ENCODE measurements at places on chromosomes 5 and 9.

GRCh38 chr5:67644221-67644920, 447.8 kb upstream of the CD180 start:
- no peak for DNase-seq

GRCh38 chr9:35771943-35772342, 17.9 kb upstream of the MSMP start:
- DNase-seq = no peak

DNA sequence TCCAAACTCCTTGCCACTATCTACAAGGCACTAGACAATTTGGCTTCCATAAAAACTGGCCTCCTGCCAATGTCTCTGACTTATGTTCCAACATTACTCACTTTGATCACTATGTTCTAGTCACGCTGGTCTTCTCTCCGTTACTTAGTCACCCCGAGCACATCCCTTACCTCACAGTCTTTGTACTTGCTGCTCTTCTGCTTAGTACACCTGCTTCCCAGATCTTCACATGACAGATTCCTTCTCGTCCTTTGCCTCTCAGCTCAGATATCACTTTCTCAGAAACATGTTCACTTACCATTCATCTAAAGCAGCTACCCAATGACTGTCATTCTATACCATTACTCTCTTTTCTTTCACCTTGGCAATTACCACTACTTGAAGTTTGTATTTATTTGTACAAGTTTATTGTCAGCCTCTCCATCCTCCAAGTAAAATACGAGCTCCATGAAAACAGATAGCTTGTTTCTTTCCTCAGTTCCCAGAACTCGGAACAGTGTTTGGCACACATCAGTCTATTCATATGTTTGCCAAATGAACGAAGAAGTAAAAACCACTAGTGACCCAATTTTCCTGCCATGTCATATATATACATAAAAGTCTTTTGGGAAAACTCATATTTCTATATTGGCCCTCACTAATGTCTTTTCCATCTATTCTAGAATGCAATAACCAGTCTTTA, 5.9 kb upstream of the SLC22A5 start:
- DNase-seq = no peak

GRCh38 chr5:997711-998110, 10.9 kb upstream of the NKD2 start:
- no peak for DNase-seq

- DNase-seq = no peak
Measured at GRCh38 chr5:2430606-2431005, 320.9 kb downstream of the IRX2 start.

DNA sequence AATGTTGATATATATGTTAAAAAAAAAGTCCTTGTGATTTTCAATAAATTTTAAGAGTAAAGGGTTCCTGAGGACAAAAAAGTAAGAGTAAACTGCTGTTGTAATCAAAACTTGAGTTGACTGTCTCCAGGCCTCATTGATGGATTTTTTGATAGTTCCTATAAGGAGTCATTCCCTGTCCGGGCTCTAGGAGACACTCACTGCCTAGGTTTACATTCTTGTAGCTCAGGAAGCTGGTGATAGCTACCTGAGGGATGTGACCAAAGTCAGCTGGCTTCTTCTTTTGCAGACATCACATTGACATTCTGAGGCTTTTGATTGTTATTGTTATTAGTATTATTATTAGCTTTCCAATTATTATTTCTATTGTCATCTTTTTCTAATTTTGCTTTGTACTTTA, 116.5 kb upstream of the FBXL7 start:
- DNase-seq = no peak

- no peak for DNase-seq
Measured at GRCh38 chr9:131091352-131091992, 4.9 kb upstream of the AIF1L start.

GRCh38 chr5:81164936-81165335, 68.2 kb upstream of the CKMT2 start:
- no peak for DNase-seq

DNA sequence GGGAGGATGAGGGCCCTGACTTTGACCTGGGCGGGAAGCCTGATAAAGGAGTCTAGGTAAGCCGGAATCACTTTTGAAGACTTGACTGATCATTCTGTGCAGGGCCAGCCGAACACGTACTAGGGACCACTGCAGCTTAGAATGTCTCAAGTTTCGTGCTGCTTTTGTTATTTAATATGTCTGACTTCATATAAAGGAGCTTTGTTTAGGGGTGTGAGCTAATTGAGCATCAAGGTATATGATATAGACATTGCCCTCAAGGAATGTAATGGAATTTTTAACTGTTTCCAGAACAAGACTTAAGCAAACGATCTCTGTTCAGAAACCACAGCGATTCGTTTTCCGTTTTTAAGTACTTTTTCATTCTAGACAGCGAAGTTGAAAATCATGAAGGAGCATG, 173.0 kb downstream of the SEMA6A start:
- no peak for DNase-seq

DNA sequence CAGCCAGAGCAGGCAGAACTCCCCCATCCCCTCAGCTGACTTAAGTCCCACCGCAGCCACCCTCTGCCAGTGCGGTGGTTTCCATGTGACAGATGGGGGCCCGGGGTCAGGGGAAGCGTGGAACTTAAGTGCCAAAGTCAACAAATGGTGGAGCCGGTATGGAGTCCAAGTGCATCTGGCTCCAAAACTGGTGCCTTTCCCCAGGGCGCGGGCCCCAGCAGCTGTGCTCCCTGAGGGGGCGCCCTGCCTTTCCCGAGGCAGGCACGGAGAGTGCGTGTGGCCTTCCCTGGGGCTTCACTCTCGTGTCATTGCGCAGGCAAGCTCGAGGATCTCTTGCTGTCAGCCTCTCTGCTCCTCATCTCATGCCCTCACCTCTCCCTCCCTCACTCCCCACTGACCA, 33.8 kb downstream of the SLC46A2 start:
- DNase-seq = no peak

DNA sequence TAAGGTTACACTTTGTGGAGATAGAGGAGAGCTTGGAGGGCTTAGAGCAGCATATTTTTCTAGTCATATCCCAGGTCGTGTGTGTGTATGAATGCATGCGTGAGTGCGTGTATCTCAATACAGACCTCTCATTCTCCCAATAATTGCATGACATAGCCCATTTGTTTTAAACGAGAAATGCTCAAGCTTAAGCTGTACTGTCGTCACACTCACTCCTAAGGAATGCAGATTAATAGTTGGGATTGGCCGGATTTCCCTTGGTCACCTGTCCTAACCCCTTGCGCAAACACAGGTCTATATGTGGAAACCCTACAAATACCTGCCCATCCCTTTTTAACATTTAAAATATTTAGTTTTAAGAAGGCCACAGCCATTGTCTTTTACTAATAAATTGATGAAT, 165.8 kb downstream of the SEMA5A start:
- no peak for DNase-seq

DNA sequence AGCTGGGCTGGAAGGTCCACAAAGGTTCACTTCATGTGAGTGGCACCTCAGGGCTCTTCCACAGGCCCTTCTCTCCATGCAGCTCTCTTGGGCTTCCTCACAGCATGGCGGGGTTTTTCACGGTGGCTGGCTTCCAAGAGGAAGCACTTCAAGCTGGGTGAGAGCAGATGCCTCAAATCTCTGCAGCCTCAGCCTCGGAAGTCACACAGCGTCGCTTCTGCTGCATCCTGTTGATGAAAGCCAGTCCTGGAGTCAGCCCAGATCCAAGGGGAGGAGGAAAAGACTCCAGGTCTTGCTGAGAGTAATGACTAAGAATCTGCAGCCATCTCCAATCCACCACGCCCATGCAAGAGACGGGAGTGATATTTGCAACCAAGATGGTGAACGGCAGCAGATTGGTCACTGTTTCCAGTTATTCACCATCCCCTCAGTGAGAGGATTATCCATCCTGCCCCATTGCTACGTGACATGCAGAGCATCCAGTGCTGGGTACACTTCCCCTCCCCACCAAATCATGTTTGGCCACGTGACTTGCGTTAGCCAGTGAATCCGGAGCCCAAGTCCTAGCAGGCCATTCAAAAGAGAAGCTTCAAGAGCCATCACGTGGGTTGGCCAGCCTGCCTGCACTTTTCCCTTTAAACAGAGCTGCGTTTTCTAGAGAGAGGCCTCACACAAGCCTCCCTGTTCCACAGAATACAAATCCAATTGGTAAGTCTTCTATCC, 173.9 kb downstream of the C9orf50 start:
- no peak for DNase-seq
